Activated T-helper 2 cell treated with anti-CD3 and anti-CD28 coated beads, Interferon-gamma antibody, Interleukin-2, Interleukin-4, amounts not matched to agents 10 μg/mL and 5 μg/mL and 100 μg/mL, durations not matched to agents 14 hours and 24 hours and 36 hours (primary cell): ENCODE measurements at places on chromosomes 7 and 10.
A peak's percentile ranks its signal among the peaks of the same experiment; 100 is the strongest.

DNA sequence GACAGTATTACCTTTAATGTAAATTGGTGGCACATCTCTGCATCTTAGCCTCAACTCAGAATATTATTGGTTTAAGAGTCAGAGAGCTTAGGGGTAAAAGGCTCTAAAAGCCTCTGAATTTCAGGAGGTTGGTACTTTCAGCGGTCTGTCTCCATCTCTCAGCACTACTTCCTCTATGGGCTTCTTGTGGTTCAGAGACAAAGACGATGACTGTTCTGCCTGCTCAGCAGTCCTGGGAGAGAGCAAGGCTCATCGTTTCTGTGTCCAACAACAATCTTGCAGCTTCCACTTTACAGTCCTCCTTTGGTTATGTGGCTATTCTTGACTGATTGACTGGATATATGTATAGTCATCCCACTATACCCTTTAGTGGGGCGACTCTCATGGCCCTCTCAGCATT lies 394.7 kb downstream of the AUTS2 start:
- H3K27me3 ChIP-seq: no peaks in the 10 kb centered on the region
- no peak overlapping the region for H3K4me3 ChIP-seq
- H3K36me3 ChIP-seq: no peaks in the 10 kb centered on the region
- no peak for DNase-seq

GRCh38 chr7:120920591-120921274 lies 29.8 kb upstream of the ING3 start:
- no peak overlapping the region for H3K4me3 ChIP-seq
- H3K36me3 ChIP-seq: no peaks in the 10 kb centered on the region
- peaks cover 5% of the 10 kb centered on the region for H3K27me3 ChIP-seq
- H3K4me1 ChIP-seq: no peaks in the 10 kb centered on the region
- no peak for DNase-seq

- H3K27ac ChIP-seq: no peak overlapping the region
- no peak for DNase-seq
- no peak overlapping the region for H3K4me3 ChIP-seq
- H3K27me3 ChIP-seq: peaks cover 14% of the 10 kb centered on the region
These were observed 16.1 kb upstream of the JCAD start for GRCh38 chr10:30075481-30075880.

DNA sequence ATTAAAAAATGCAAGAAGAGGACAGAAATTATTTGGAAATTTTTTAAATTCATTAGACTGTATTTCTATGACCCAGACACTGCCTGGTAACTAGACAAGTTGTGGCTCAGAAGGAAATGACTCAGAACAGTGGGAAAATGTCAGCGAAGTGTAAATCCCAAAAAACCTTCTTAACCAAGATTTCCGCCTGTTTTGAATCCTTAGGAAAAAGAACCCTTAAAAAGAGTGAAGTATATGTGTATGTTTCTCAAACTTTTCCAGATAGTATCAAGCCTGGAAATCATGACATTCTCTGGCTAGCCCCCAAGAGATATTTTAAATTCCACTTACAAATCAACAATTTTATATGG lies 42.7 kb upstream of the PLXNA4 start:
- no peak overlapping the region for H3K4me3 ChIP-seq
- H3K4me1 ChIP-seq: peaks cover 5% of the 10 kb centered on the region
- H3K27ac ChIP-seq: no peak overlapping the region
- DNase-seq: no peak
- no peaks in the 10 kb centered on the region for H3K36me3 ChIP-seq

DNA sequence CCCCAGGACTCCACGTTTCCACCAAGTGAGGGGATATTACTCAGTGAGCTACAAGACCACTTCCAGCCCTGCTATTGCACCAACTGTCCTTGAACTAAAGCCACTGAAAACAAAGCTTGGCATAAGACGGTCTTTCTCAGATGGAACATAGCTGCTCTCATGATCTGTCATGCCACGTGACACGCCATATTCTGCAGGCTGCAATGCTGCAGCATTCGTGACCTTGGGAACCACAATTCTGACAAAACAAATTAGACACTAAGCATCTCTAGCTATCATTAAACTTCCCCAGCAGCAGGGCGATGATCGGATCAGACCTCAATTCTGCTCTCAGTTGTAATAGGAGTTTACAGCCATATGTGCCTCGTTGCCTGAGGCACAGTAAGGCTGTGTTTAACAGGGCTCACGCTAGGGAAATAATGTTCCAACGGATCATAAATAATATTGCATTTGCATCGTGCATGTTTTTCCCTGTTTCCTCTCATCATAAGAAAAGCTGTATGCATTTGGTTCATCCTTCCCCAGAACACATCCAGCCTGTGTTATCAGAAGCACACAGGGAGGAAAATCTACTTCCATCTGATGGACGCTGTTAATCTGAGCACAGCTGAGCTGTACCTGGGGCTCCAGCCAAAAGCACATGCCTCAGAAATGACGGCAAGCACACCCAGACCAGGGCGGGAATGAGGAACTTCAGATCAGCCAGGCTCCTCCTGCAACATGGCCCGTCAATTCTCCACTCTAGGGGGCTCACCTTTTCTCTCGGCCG lies 38.6 kb upstream of the CNPY1 start:
- peaks cover 9% of the 10 kb centered on the region for H3K4me1 ChIP-seq
- peaks cover 37% of the 10 kb centered on the region for H3K27me3 ChIP-seq
- H3K4me3 ChIP-seq: no peak overlapping the region
- H3K36me3 ChIP-seq: no peaks in the 10 kb centered on the region

DNA sequence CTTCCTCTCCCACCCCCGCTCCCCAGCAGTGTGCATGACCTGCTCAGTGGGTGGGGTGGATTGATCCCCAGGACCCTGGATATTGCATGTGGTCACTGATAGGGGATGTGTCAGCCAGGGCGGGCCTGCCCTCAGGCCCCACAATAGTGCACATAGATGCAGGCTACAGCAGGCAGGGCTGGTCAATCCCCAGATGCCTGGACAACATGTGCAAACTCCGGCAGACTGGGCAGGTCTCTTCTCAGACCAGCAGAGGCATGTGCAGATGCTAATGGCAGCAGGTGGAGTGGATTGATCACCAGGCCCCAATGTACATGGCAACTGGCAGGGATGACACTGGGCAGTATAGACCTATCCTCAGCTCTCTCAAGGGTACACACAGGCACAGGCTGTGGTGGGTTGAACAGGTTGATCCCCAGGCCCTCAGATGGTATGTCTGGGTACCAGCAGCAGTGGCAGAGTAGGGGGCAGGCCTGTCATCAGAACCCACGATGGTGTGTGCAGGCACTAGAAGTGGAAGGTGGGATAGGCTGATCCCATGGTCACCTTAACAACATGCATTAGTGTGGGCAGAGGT lies 98.6 kb downstream of the LANCL2 start:
- H3K4me3 ChIP-seq: no peak overlapping the region
- no peaks in the 10 kb centered on the region for H3K27me3 ChIP-seq
- no peak overlapping the region for H3K27ac ChIP-seq

DNA sequence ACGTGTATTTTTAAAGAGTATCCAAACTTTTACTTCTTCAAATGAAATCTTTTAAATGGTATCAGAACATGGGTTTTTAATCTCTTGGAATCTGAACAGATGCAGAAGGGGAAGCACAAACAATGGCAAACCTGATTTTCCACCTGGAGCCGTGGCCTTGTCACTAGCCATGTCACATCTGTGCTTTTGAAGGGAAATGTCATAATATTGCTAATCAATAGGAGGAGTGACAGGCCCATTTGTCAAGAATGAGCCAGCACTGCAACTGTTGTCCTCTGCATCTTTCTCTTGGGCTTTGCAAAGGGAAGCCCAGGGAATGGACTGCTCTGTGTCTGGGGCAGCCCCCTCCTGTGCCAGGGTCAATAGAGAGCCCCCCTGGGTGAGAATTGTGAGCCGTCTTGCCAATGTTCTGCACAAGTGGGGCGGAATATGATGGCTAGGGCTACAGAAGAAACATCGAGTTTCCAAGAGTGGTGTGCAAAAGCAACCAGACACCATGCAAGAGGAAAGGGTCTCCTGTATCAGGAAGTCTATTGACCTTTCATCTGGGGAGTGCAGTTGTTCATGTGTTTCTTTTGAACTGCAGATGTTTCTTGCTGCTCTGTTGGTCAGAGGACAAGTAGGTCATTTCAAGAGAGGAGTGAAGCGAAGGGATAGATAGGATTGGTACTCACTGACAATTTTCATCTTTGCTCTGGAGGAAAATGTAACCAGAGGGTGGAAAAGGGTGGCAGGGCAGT lies 181.8 kb upstream of the NPVF start:
- H3K36me3 ChIP-seq: no peaks in the 10 kb centered on the region
- H3K4me3 ChIP-seq: no peak overlapping the region
- H3K27me3 ChIP-seq: no peaks in the 10 kb centered on the region

GRCh38 chr10:51313773-51314478 lies 239.6 kb downstream of the PRKG1 start:
- H3K27ac ChIP-seq: no peak overlapping the region
- no peaks in the 10 kb centered on the region for H3K36me3 ChIP-seq
- no peak for DNase-seq
- no peaks in the 10 kb centered on the region for H3K27me3 ChIP-seq
- H3K4me1 ChIP-seq: no peaks in the 10 kb centered on the region

GRCh38 chr7:66267249-66267648 lies 62.1 kb downstream of the TPST1 start:
- no peak for DNase-seq
- no peak overlapping the region for H3K27ac ChIP-seq
- peaks cover 1% of the 10 kb centered on the region for H3K27me3 ChIP-seq
- H3K4me3 ChIP-seq: no peak overlapping the region

- H3K27ac ChIP-seq: no peak overlapping the region
- H3K36me3 ChIP-seq: no peaks in the 10 kb centered on the region
- no peaks in the 10 kb centered on the region for H3K4me1 ChIP-seq
- H3K27me3 ChIP-seq: no peaks in the 10 kb centered on the region
- no peak for DNase-seq
These were observed 218.6 kb downstream of the DGKI start for GRCh38 chr7:137628216-137628615.

DNA sequence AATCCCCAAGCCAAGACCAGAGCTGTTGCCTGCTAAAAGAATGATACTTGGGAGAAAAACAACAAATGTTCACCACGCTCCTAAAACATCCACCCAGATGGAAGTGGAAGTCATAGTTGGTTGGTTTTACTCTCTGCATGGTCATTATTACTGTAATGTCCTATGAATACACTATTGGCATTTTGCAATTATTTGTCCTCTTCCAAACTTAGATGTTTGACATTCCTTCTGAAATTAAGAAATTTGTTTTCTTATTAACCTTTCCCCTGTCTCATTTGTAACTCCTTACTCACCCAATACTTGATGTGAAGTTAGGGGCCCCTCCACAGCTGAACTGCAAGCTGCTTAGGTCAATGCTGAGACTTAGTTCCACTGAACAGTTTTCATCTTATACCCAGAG lies 383.3 kb downstream of the INHBA start:
- H3K27me3 ChIP-seq: no peaks in the 10 kb centered on the region
- DNase-seq: no peak
- no peak overlapping the region for H3K27ac ChIP-seq

- H3K27me3 ChIP-seq: peaks cover 5% of the 10 kb centered on the region
- H3K36me3 ChIP-seq: no peaks in the 10 kb centered on the region
- no peak for DNase-seq
- H3K4me1 ChIP-seq: no peaks in the 10 kb centered on the region
These were observed 16.8 kb downstream of the HK1 start for GRCh38 chr10:69295027-69295636.

DNA sequence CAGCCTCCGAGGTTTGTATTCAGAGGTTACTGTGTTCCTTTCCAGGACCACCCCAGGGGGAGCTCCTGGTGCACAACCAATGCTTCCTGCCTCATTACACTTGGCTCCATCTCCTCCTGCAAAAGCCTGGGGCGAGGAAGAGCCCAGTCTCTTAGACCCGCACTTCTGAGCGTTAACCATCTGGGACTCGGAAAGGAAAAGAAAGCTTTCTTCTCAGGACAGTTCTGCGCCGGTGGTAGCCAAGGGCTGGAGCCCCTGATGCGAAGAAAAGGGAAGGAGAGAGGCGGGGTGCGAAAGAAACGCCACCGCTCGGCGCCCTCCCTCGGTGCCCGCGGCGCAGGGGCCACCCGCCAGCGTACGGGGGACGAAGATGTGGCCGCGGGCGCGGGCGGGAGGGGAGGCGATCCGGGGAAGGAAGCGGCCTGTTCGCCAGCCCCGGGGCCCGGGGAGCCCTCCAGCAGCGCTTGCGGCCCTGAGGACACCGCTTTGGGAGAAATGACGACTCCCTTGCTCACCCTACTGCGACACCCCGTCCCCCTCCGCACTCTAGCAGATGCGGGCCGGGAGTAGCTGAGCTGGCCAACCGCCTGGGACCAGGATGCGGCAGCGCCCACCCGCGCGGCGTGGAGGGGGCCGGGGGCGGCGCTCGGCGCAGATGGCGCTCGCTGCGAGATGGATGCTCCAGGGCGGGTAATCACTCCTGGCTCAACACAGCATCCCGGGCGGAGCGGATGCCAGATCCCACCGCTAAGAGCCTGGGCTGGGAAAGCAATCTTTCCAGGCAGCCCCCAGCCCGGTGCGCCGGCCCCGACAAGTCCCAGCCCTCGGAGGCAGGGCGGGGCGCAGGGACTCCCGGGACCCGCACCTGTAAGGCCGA lies 1.3 kb downstream of the NRCAM start:
- H3K4me1 ChIP-seq: peaks cover 12% of the 10 kb centered on the region
- H3K27ac ChIP-seq: no peak overlapping the region
- peak overlapping the region; percentile 67 for H3K4me3 ChIP-seq
- H3K27me3 ChIP-seq: peaks cover 65% of the 10 kb centered on the region
- DNase-seq: no peak

- H3K4me1 ChIP-seq: peaks cover 64% of the 10 kb centered on the region
- H3K27me3 ChIP-seq: no peaks in the 10 kb centered on the region
- H3K4me3 ChIP-seq: peak overlapping the region; percentile 100
- no peak for DNase-seq
These were observed 1.4 kb downstream of the SCD start for GRCh38 chr10:100348389-100348927.

GRCh38 chr10:119578355-119578754 lies 18.4 kb downstream of the TIAL1 start:
- DNase-seq: no peak
- no peak overlapping the region for H3K4me3 ChIP-seq
- H3K36me3 ChIP-seq: peaks cover 73% of the 10 kb centered on the region
- H3K27ac ChIP-seq: no peak overlapping the region
- H3K27me3 ChIP-seq: no peaks in the 10 kb centered on the region

- H3K27ac ChIP-seq: peak overlapping the region; percentile 93
- no peak for DNase-seq
- peak overlapping the region; percentile 77 for H3K4me3 ChIP-seq
These were observed 21.8 kb downstream of the PRSS2 start for GRCh38 chr7:142792593-142792992.

GRCh38 chr7:92916770-92917224 lies 80.4 kb upstream of the CDK6 start:
- H3K4me3 ChIP-seq: no peak overlapping the region
- no peaks in the 10 kb centered on the region for H3K27me3 ChIP-seq
- DNase-seq: no peak
- no peak overlapping the region for H3K27ac ChIP-seq
- H3K4me1 ChIP-seq: no peaks in the 10 kb centered on the region

- no peak overlapping the region for H3K27ac ChIP-seq
- no peaks in the 10 kb centered on the region for H3K27me3 ChIP-seq
- no peak for DNase-seq
- peaks cover 3% of the 10 kb centered on the region for H3K4me1 ChIP-seq
- no peak overlapping the region for H3K4me3 ChIP-seq
These were observed 68.1 kb downstream of the VPS41 start for GRCh38 chr7:38840736-38841460.
